ENCODE measurements at places on chromosomes 2 and 18.

DNA sequence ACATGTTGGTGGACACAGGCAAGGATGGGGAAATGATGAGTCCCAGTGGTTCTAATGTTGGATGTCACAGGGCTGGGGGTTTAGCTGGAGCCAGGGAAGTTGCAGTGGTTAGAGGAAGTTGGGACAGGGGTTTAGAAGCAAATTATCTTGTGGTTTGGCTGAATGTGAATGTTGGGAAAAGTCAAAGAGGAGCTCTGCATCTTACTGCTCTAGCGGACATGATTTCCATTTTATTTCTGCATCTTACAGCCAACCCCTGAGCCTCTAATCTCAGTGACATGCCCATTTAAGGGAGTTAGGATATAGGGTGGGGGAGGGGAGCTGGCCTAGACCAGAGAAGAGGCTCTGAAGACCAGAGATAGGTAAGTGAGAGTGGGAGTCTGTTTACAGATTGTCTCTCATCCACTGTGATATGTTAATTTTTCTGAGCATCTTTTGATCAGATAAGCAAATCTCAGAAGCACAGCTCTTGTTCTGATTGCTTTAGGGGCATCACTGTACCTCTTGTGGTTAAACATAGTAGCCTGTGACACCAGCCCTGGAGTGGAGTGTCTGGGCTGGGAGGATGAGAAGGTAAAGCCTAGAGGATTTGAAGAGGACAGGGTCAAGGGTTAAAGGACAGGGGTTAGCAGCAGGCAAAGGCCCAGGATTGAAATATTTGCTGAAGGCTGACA is 43.6 kb downstream of the SETBP1 start:
- no peak for DNase-seq

DNA sequence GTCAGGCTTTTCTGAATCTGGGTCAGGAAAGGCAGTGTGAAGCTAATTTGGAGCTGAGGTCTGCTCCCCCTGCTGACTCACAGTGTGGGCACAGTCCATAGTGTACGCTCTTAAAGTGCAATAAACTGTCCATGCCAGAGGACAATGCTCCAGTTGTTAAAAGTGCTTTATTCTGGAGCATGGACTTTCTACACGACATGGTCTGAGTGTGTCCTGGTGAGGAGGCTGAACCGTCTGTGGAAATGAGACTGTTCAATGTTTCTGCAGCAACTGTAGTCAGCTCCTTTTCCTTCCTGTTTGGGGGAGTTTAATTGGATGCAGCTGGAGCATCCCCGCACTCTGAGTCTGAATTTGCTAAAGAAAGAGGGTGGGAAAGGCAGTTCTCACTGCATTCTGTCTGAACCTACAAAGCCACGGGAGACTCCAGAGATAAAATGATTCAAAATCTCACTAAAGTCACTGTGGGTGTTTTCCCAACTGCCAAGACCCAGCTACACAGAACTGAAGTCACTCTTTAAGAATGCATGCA is 110.2 kb upstream of the TRIB2 start:
- DNase-seq, result no peak

DNA sequence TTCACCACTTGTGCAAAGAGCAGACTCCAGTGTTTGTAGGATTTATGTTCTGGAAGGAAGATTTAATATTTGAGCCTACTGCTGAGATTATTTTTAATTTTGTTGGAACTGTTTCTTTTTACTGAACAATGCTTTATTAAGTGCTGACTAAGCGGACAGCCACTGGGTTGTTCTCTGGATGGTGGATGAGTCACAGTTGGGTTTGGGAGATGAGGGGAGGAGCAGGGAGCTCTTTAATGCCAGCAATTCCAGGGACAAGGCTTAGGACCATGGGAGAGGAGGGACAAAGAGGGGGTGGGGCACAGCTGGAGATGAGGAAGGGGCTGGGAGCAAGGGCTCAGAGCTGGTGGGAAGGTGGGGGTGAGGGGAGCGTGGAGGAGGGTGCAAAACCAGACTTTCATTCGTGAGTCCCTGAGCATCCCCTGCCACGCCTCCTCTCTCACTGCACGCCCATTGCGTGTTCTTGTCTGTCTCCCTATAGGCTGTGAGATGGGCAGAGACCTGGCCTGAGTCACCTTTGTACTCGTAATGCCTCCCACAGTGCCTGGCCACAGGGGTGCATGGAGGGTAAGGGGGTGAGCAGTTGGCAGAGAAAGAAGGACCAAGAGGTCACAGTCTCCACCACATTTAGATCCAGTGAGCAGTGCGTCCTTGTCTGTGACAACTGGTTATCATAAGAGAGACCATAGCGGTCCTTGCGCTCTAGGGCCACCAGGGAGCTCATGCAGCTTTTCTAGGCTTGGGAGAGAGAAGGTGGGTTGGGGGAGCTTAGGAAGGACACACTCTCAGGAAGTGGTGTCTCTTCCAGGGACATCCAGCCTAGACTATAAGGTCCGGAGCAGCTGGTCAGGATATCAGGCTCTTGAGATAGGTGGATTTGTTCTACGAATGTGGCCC is 18.4 kb downstream of the SLC4A3 start:
- no peak for DNase-seq

GRCh38 chr18:32289483-32290075 is 99.7 kb downstream of the MEP1B start:
- peak; percentile 48 for DNase-seq

DNA sequence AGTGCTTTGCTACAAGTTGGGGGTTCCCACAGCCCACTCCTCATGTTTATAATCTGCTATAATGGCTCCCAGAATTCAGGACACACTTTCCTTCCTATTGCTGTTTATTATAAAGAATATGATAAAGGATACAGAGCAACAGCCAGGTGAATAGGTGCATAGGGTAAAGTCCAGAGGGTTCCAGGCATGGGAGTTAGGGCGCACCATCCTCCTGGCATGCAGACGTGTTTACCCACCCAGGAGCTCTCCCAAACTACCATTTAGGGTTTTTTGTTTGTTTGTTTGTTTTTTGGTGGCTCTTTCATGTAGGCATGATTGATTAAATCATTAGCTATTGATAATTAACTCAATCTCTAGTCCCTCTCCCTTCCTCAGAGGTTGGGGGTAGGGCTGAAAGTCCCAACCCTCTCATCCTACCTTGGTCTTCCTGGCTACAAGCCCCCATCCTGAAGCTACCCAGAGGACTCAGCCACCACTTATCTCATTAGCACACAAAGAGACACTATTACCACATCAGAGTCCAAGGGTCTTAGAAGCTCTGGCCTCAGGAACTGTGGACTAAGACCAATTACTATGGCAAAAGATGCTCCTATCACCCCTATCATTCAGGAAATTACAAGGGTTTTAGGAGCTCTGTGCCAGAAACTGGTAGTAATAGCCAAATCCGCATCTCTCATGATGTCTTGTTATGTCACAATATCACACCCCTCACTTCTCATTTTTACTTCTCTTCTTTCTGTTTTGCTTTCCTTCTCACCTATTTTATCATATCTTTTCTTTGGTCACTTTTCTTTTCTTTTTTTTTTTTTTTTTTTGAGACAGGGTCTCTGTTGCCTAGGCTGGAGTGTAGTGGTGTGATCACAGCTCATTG is 154.9 kb upstream of the TTC39C start:
- DNase-seq, result no peak

- DNase-seq, result no peak
Observed at GRCh38 chr2:111627256-111627655, 256.7 kb downstream of the ANAPC1 start.

DNA sequence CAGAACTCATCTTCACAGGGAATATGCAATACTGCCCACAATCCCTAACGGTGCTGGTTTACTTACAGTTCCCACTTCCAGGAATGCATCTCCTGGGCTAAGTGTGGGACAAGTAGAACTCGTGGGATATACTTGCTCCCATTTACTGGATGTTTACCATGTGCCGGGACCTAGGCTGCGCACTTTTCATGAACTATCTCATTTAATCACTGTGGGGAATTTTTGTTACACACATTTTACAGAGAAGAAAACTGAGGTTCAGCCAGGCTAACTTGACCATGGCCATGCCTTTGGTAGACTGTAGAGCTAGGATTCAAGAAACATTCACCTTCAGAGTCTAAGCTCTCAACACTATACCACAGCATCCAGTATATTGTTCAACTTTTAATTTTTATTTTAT is 24.4 kb upstream of the MBOAT2 start:
- DNase-seq, result no peak

- DNase-seq, result no peak
Observed at GRCh38 chr2:19898592-19899329, 3.0 kb downstream of the TTC32 start.

DNA sequence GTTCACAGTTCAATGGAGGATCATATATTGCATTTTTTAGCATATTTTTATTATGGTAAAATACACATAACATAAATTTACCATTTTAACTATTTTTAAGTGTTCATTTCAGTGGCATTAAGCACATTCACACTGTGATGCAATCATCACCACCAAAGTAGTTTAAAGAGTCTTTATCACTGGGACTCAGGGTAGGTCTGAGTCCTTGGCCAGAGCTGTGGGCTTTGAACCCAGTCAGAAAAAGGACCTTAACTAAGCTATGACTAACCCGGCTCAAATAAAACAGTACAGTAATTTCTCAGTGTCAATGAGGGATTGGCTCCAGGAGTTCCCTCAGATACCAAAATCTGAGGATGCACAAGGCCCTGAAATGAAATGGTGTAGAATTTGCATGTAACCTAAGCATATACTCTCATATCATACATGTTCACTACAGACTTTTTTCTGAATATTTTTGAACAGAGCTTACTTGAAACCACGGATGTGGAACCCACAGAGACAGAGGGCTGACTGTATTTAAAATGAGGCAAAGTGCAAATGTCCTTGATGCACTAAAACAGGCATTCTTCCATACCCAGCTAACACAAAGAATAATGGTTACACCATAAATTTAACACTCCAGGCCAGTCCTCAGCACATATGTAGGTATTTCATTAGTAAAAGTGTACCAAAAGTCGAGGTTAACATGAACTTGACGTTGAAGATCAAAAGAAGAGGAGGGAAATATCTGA is 246.2 kb downstream of the LNPK start:
- no peak for DNase-seq

Data from NCI-H1436 treated with DMSO at 0.1 percent for 48 hours (cell line).